ENCODE measurements at places on chromosomes 1 and 21.

GRCh38 chr1:27303509-27303908 lies 18.5 kb upstream of the TMEM222 start:
- no peak for DNase-seq

DNA sequence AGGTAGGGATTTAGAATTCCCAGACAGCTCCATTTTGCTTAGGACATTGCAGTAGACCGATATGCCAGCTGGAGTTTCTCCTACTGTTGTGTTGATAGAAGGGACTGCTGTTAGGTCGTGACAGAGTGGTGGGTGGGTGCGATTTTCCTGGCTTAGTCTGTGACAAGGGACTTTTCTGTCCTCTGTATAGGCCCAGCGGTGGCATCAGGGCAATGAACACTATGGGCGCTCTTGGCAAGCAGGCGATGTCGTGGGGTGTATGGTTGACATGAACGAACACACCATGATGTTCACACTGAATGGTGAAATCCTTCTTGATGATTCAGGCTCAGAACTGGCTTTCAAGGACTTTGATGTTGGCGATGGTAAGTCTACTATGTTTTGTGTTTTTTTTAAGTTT lies 321.8 kb downstream of the ZP4 start:
- no peak for DNase-seq

GRCh38 chr21:44896561-44897286 lies 23.2 kb upstream of the PTTG1IP start:
- no peak for DNase-seq

DNA sequence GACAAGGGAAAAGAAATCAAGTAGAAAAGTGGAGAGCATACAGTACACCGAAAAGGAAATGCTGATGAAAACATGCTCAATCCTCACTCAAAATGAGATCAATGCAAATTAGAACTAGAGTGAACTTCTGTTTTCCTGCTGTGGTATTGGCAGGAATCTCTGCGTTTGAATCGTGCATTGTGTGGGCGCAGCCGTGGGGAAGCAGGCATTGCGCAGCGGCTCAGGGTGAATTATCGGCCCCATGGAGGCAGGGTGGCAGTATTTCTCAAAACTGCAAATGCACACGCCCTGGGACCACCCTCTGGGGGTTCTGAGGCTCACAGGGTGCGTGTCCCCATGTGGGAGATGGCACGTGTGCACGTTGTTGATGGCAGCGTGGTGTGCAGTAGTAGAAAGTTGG lies 140.6 kb downstream of the PEX14 start:
- no peak for DNase-seq

GRCh38 chr1:175341631-175342429 lies 149.3 kb upstream of the KIAA0040 start:
- no peak for DNase-seq

- no peak for DNase-seq
Observed at GRCh38 chr1:69157046-69157756, 410.5 kb upstream of the LRRC7 start.

DNA sequence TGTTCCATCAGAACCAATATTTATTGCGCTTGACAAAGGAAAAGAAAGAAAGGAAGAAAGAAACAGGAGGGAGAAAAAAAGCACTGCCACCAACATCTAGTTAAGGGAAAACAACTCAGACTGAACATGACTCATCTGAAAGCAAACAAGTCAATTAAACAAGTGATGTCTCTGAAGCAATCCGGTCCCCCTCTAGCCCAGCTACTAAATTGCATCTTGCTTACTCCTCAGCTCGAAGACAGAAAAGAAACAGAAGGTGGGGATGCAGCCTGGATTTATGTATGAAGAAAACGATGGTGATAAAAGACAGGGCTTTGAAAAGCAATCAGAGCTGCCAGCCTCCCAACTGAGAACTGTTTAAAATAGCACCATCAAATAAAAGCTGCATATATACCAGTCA lies 188.2 kb downstream of the OMA1 start:
- DNase-seq, result no peak

DNA sequence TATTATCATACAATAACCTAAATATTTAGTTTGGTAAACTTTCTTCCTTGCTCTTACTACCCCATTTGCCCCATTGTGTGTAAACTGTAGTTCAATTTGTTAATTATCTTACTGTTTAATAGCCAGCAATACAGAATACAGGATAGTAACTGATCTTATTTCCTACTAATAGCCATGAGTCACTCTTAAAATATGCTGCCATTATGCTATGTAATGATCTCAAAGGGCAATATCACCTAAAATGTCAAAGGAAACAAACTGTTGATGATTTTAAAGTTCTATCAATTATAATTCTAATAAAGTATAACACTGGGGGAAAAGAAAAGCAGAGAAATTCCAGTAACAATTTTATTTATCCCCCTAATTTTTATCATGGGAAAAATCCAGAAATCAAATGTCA lies 4.3 kb downstream of the SLC30A1 start:
- no peak for DNase-seq

- DNase-seq, result no peak
Observed at GRCh38 chr1:69570356-69570755, 2.6 kb downstream of the LRRC7 start.

GRCh38 chr1:87794788-87795614 lies 466.3 kb downstream of the LMO4 start:
- no peak for DNase-seq

DNA sequence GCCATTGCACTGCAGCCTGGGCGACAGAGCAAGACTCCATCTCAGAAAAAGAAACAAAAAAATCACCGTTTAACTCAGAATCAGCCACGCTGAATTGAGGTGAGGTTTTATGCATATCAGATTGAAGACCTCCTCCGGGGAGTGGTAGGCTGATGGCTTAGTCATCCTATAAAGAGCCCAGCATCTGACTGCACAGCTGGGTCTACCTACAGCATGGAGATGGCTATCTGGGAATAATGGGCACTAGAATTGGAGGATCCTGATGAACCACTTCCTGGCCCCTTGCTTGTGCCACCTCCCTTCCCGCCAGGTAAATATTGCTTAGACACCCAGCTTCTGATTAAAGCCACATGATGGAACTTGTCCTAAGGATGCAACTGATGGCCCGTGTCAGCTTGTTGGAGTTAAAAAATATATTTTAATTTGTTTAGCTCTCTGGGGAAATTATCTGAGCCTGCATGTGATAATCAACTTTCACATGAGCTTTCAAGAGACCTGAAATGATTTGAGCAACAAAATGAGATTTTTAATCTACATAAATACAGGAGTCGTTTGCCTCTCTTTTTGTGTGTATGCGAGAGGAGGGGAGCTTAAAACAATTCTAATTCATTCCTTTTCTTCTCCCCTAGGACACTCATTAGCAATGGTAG lies 157.2 kb downstream of the KIF26B start:
- no peak for DNase-seq

DNA sequence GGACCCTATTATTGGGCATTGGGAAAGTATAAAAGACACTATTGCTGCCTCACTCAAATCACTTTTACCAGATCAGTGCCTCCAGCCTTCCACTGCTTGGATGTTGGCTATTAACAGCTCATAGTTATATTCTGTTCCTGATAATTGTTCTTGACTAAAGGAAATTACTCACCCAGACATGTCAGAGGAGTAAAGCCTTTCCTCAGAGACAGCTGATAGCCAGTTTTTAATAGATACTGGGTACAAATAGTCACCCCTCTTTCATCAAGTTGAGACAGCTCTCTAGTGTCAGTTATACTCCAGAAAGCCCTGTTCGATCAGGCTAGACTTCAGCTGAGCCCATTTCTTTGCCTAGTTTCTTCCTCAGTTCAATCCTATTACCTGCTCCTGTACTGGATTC lies 876.1 kb upstream of the B3GALT2 start:
- no peak for DNase-seq

GRCh38 chr1:88935522-88936222 lies 44.3 kb upstream of the GTF2B start:
- DNase-seq, result no peak

GRCh38 chr1:55148676-55149075 lies 66.5 kb downstream of the USP24 start:
- DNase-seq, result no peak

DNA sequence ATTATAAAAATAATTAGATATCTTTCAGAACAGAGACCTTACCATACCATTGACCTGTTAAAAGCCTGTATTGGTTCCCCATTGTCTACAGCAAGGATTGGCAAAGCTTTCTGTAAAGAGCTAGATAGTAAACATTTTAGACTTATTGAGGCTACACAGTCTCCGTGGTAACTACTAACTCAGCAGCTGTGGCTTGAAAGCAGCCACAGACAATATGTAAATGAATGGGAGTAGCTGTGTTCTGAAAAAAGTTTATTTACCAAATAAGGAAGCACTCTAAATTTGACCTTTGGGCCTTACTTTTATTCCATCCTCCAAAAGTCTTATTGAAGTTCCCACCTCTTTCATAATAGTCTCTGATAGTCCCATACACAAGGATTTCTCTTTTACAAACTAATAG lies 39.7 kb downstream of the NUP210L start:
- no peak for DNase-seq

DNA sequence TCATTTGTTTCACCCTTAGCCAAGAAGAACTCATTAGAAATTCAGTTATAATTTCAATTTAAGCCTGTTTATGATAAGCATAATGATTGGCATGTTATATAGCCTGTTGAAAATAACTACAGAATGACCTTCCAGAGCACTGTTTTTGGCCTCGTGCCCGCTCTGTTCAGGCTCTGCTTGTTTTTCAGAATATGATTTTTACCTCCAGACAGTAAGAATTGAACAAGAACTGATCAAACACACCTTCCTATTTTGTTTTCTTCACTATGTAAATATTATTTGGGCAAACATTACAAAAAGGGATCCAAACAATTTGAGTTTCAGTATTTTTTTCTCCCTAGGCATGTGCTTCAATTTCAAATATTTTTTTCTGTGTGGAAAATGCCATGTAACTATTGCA lies 48.1 kb upstream of the ANGPTL1 start:
- DNase-seq, result no peak

Measured in stimulated activated CD4-positive, alpha-beta T cell treated with anti-CD3 and anti-CD28 coated beads, Interleukin-1b, Interleukin-23, amount 100 ng/mL, for 24 hours (primary cell).